ENCODE measurements at places on chromosomes 4 and X.

DNA sequence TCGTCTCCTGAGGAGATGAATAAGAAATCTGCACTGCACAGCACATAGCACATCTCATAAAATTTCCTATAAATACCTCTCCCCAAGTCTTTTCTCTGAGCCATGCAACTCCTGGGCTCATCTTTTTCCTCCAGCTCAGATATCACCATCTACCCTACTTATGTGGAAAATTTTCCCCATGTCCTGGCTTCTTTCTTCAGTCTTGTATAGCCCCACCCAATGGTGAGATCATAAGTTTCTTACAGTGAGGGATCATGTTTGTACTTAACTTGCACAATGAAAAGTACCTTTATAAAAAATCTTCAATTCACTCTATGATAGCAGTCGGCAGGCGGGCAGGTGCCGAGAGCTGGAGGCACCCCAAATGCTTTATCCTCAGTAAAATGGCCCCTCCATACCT, 198.6 kb upstream of the S100G start:
- DNase-seq = no peak

DNA sequence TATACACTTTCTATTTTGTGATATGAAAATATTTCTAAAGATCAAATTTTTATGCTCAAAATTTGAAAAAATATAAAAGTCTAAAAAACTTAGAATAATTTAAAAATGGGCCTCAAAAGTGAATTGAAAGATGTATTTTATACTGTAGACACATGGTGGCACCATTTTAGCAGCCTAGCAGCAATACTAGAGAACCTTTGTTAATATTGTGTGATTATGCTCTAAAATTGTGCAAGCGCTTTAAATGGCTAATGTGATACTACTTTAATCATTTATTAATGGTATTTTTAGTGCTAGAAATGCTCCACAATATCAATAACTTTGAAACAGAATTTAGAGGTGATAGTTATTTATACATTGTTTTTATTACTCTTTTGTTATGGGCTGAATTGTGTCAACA, 3.7 kb upstream of the GUF1 start:
- no peak for DNase-seq

- no peak for DNase-seq
These were observed 133.1 kb downstream of the HMX1 start for GRCh38 chr4:8738471-8738931.

- DNase-seq = no peak
These were observed 68.6 kb upstream of the MCF2 start for GRCh38 chrX:139776599-139776998.

- no peak for DNase-seq
These were observed 5.8 kb downstream of the ITM2A start for GRCh38 chrX:79361192-79361870.

GRCh38 chr4:186900984-186901383, 177.3 kb upstream of the FAT1 start:
- DNase-seq = no peak

GRCh38 chrX:46624090-46624786, 50.7 kb downstream of the CHST7 start:
- no peak for DNase-seq

DNA sequence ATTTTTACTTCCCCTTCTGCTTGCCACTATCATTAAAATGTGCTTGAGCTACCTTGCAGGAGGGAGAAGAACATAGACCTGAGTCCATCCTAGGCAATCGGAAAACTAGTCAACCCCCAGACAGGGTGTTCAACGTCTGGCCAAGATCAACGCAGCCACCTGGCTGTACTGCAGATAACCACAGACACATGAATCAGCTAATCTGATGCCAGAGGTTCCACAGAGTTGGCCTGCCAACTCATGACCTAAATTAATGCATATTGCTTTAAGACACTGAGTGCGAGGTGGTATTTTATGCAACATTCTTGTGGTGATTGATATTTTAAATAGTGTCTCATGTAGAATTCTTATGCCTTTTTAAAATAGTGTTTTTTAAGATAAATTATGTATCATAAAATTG, 1283.8 kb upstream of the PABPC4L start:
- no peak for DNase-seq

DNA sequence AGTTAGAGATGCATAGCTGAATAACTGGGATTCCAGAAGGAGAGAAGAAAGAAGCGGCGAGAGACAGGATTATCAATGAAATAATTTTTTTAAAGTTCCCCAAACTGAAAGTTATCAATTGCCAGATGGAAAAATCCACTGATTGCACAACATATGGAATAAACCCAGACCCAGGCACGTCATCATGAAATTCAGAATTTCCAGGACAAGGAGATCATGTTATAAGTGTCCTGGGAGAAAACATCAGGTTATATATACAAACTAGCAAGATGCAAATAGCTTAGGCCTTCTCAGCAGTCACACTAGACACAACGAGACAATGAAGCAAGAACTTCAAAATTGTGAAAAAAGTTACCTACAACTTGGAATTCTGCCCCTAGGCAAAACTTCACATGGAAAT, 200.0 kb downstream of the PALLD start:
- DNase-seq = no peak

DNA sequence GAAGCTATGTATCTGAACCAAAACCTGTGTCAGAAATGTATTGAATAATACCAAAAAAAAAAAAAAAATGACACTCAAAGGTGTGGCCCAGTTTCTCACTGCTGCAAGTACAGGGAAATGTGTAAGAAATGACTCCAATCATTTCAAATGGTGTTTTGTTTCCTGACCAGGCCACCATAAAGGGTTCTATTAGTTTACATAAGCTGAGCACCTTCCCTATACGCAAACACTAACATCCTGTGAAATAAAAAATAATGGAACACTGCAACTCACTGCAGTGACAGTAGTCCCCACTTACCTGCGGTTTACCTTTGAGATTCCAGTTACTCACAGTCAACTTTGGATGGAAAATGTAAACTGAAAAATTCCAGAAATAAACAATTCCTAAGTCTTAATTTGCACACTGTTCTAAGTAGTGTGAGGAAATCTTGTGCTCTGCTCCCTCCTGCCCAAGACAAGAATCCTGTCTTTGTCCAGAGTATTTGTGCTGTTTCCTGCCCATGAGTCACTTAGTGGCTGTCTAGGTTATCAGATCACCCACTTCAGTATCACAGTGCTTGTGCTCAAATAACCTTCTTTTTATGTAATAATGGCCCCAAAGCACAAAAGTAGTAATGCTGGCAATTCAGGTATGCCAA, 265.3 kb downstream of the RCHY1 start:
- DNase-seq = no peak

DNA sequence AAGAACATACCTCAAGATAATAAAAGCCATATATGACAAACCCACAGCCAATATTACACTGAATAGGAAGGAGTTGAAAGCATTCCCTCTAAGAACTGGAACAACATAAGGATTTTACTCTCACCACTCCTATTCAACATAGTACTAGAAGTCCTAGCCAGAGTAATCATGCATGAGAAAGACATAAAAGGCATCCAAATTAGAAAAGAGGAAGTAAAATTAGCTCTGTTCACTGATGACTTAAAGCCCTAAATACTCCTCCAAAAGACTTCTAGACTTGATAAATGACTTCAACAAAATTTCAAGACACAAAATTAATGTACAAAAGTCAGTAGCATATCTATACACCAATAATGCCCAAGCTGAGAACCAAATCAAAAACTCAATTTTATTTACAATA, 235.7 kb downstream of the NKX6-1 start:
- DNase-seq = no peak

DNA sequence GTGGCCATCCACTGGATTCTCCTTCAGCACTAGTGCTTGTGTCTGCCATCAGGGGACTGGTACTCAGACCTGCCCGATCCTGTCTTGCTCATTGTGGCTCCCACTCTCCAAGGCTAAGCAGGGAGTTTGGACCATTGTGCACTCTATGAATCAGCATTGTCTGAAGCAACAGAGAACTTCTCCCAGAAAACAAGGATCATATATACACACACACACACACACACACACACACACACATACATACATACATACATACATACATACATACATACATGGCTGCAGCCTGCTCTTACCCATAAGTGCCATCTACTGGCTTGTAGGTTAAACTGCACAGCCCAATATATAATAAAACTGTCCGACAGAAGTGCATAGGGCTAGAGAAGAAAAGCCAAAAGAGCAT, 345.3 kb upstream of the LCORL start:
- no peak for DNase-seq

GRCh38 chr4:81454499-81454898, 17.2 kb downstream of the RASGEF1B start:
- DNase-seq = no peak

DNA sequence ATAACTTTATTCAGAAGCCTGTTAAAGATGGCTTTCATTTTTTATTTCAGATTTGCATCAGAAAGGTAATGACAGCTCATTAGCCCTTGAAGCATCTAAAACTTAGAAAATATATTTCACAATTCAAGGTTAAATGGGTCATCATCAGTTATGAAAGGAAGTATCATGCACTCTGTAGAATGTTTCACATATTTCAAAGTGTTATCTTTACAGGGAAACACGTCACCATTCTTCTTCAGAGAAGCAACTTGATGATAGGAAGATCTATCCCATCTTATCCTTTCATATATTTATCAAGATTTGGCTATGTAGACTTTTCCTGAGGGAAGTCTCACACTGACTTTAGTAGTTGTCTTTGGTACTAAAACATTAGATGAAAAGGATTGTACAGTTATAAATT, 277.8 kb downstream of the TENM3 start:
- no peak for DNase-seq

- no peak for DNase-seq
These were observed 145.4 kb downstream of the FNIP2 start for GRCh38 chr4:158914218-158914617.

DNA sequence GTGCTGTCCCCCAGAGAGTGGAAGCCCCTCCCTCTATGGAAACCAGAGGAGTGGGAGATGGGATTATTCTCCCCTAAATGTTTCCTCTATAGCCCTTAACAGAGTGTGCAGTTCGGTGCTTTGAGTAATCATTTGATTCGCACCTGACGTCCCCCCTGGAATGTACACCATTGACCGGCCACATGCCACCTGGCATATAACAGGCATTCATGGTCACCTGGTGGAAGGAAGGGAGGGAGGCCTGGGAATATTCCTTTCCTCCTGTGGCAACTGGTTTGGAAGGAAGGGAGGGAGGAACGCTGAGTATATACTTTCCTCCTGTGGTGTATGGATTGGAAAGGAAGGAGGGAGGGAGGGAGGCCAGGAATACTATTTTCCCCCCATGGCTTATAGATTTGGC, 77.2 kb downstream of the CRMP1 start:
- DNase-seq = no peak

- DNase-seq = no peak
These were observed 5.2 kb downstream of the HSD17B13 start for GRCh38 chr4:87317527-87317926.

- DNase-seq = no peak
These were observed 93.5 kb downstream of the CEP135 start for GRCh38 chr4:56042225-56042624.

GRCh38 chr4:44661940-44662622, 10.7 kb upstream of the YIPF7 start:
- no peak for DNase-seq

- no peak for DNase-seq
These were observed 344.6 kb upstream of the SPOCK3 start for GRCh38 chr4:167578906-167579305.

- DNase-seq = no peak
These were observed 38.8 kb downstream of the GRIA3 start for GRCh38 chrX:123222920-123223319.

- no peak for DNase-seq
These were observed 172.7 kb upstream of the USP9X start for GRCh38 chrX:40912576-40912975.

DNA sequence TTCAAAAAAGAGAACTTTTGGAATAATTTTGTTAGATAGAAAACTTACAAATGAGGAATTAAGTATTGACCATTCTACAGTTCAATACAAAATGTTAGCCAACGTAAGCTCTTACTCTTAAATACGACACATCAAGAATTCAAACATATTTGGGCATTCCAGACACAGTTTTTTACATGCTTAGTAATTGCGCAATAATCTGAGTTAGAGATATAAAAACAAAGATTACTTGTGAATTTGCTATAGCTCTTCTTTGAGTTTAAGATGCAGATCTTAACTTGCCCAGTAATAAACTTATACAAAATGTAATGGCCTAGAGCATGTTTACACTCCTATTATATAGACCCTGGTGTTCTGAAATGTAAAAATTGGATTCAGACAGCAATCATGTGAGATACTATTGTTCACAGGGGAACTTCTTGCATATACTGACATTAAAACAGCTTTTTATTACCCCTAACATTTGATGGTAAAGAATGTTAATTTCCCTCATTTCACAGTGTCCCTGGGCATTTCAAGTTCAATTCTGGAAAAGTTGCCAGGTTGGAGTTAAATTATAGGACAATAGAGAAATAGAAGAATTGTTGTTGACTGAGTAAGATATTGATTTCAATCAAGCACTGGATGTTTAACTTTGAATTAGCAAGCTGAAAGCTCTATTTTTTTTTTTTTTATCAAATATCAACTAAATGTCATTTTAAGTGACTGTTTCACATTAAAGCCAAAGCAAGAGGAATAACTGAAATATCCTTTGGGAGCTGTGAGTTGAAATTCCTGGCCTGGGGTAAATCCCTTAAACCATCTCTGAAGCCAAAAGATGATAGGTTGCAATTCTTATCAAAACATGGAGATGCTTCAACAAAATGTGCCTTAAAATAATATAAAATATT, 910 bp downstream of the HPGDS start:
- no peak for DNase-seq

DNA sequence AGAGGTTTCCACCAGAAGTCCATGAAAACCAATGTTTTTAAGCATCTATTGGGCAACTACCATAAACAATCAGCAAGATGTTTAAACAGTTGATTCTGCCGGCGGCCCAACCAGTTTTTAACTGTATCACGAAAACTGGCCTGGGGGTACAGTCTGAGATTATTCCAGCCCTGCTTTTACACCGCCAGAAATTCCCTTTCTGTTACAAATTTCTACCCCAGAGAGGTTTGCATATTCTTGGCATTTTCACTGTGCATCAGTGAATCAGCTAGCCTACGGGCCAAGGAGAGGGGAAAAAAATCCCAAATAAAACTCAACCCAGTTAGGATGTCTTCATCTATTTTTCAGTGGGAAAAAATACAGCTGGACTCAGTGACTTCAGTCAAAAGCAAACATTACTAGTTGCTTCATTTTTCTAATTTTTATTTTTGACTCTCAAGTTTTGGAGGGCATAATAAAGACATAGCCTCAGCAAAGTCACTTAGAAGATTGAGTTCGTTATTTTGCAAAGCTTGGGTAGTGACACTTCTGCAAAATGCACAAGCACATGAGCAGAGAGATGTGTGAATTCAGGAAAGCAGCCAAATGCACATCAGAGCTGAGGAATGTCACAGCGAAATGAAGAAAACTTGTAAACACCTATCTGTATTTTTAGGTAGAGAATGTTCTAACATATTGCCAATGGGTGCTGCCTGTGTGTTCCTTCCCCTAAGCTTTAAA, 167.8 kb upstream of the GK2 start:
- no peak for DNase-seq

DNA sequence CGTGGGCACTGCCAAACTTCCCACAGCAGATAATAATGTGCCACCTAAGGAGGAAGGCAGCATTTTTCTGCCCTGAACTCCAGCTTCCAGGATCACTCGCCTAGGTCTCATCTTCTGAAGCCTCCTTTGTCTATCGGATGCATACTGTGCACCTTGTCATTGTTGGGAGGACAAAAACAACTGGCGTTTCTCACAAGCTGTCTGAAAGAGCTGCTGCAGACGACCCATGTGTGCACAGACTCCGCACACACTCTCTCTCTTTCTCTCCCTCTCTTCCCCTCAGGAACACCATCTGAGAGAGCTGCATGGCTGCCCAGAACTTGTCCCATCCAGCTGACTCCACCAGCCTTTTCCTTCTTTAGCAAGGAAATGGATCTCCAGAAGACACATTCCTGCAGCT, 83.0 kb downstream of the MAML3 start:
- no peak for DNase-seq

GRCh38 chr4:12126474-12126873, 697.8 kb upstream of the HS3ST1 start:
- no peak for DNase-seq

Data from substantia nigra (tissue), 51 donors.